ENCODE measurements at places on chromosomes 1 and 21. TPM values are rescaled to one million over a fixed set of nuclear protein-coding genes. Genes with fewer than 3 reads are reported as not detected.
A peak's percentile ranks its signal among the peaks of the same experiment; 100 is the strongest.

DNA sequence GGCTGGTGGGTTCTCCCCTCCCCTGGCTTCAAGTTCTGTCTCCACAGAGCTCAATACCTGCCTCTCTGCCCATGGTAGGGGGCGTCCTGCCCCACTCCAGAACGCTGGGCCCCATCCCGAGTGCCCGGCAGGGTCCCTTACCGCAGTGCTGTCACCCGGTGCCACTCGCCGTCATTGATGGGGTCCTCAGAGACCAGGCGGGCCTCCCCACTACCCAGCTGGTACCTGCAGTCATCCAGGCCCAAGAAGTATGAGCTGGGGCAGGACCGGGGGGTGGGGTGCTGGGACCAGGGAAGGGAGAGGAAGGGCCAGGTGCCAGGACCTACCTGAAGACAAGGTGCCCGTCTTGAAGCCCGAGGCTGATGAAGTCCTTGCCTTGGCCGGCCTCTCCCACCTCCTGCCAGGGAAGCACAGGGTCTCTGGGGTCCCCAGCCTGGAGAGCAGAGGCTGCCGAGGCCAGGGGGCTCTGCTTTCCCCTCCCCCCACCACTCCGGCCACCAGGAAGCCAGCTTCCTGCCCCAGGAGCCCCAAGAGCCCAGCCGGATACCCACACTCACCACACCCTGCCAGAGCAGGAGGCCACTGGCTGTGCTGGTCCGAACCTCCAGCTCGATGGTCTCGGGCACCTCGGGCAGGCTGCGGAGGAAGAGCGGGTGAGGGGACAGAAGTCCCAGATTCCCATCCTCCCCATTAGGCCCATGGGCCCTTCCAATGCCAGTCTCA is 12.1 kb downstream of the LDLRAD2 start:
- DNase-seq = no peak

- DNase-seq = no peak
Observed at GRCh38 chr1:78831731-78832360, 174.7 kb downstream of the ADGRL4 start.

GRCh38 chr1:16235944-16236510 is 956 bp downstream of the CPLANE2 start:
- no peak for DNase-seq

- no peak for DNase-seq
Observed at GRCh38 chr1:159341736-159342135, 39.6 kb downstream of the FCER1A start.

DNA sequence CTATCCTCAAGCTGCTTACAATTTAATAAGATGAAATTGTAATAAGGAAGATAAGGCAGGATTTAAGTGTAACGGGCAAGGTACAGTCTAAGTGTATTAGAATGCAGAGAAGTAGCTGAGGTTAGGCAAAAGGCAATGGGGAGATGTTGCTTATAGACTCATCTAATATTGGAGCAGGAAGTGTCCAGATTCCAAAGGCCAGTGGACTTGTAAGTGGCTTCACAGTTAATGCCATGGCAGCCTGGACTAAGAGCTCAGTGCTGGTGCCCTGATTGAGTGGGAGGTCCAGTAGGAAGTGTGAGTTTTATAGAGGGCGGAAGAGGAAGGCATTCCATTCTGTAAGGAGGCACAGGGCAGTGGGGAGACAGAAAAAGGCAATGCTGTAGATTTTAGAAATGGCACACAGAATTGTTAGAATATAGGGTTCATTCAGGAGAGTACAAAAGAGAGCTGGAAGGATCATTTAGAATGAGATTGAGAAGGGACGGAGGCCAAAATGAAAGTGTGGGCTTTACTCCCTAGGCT is 12.6 kb downstream of the MAP3K21 start:
- DNase-seq = no peak

- no peak for DNase-seq
Observed at GRCh38 chr1:30191154-30191702, 532.2 kb downstream of the MATN1 start.

DNA sequence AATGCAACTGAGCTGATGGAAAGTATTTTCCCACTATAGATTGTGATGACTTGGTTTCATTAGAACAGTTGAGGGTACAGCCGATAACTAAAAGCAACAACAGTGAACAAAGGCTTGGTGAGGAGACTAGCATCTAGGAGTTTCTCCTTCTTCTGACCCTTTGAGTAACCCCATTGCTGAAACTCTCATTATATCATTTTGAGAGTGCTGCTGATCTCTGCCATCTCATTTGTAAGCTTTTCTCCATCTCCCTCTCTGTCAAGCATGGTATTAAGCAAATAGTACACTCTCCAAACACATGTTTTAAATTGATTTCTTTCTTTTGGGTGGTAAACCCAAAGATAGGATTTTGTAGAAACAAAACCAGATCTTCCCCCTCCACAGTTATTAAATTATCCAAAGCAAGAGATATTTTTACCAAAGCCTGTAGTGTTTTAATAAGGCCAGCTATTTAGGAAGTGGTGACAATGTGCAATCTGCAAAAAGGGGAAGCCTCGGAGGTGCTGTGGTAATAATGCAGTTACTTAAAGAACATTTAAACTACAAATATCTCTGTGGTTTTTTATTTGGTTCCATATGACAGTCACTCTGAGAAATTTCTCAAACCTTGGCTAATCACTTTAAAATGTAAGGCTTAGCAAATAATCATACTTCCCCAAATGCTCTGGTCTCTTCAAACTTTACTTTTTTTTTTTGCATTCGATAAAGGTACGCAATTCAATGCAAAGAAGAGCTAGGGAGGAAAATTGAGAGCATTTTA is 287.5 kb downstream of the HLX start:
- no peak for DNase-seq

- no peak for DNase-seq
Observed at GRCh38 chr21:37130971-37131370, 57.9 kb downstream of the TTC3 start.

GRCh38 chr1:150162862-150163706 is 13.4 kb downstream of the PLEKHO1 start:
- DNase-seq = peak; percentile 94

GRCh38 chr1:234718496-234719453 is 108.8 kb upstream of the IRF2BP2 start:
- no peak for DNase-seq

The CR1L gene
- not detected for polyA plus RNA-seq

The PADI2 gene
- polyA plus RNA-seq = 0.48 TPM

The CRP gene
- polyA plus RNA-seq = 7.2 TPM

The RGS8 gene
- polyA plus RNA-seq = 0.03 TPM

The SPRR2F gene
- polyA plus RNA-seq = not detected
